Stimulated activated CD8-positive, alpha-beta memory T cell treated with anti-CD3 and anti-CD28 coated beads, Interleukin-15, amount 100 ng/mL, for 1 hour (primary cell): ENCODE measurements at places on chromosomes 5 and 9.

DNA sequence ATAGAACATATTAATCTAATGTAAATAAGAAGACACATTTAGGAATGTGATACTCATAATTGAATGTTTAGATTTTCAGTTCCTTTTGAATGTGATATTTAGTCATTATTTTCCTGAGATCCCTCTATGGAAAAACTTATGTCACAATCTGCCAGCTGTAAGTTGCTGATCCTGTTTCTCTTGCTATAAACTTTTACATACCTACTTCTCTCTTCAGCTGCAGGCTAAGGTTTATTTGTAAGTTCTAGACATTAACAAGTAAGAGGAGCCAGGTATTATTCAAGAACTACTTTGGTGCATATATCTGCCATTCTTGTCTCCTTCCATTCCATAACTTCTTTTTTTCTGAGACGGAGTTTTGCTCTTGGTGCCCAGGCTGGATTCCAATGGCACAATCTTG lies 462.4 kb downstream of the PRR16 start:
- no peak for DNase-seq

GRCh38 chr9:16954040-16954439 lies 83.6 kb upstream of the BNC2 start:
- no peak for DNase-seq

GRCh38 chr5:3356016-3356415 lies 239.6 kb upstream of the IRX1 start:
- no peak for DNase-seq

GRCh38 chr9:17578911-17579793 lies at the start of gene SH3GL2:
Gene SH3GL2 (plus strand): TSS chr9:17579066.
- no peak for DNase-seq

DNA sequence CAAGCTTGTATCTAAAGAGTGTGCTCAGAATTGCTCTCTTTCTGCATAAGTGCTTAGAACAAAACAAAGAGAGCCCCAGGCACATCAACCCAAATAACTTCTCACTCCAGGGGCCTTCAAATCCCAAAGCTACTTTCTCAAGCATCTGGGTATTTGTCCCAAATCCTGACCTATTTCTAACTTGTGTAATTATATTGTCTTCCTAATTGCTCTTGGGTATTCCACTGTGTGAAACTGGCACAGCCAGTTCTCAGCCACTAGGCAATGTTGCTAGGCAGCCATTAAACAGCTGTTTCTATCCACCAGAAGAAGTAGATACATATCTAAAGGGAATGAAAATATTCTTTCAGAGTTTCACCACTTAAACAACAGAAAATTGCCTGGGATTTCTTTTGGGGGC lies 198.8 kb downstream of the PRELID2 start:
- no peak for DNase-seq

DNA sequence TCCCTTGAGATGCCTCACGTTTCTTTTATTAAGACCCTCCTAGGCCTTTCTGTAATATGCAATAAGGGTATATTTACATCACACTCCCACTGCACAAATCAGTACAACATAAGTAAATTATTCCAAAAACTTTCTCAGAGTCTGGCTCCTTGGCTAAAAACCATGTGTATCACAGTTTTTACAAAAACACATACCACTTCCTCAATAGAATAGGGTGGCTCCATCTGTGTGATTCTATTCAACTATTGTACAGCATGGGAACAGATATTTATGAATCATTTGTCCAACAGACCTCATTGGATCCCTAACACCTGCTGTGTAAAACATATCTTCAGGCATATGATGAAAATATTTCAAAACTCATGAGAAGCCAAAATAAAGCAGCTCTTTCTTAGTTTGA lies 502.7 kb downstream of the EFNA5 start:
- no peak for DNase-seq

GRCh38 chr9:14702200-14702720 lies 9.0 kb upstream of the ZDHHC21 start:
- no peak for DNase-seq

GRCh38 chr9:117771136-117771535 lies 66.9 kb downstream of the TLR4 start:
- DNase-seq: no peak

DNA sequence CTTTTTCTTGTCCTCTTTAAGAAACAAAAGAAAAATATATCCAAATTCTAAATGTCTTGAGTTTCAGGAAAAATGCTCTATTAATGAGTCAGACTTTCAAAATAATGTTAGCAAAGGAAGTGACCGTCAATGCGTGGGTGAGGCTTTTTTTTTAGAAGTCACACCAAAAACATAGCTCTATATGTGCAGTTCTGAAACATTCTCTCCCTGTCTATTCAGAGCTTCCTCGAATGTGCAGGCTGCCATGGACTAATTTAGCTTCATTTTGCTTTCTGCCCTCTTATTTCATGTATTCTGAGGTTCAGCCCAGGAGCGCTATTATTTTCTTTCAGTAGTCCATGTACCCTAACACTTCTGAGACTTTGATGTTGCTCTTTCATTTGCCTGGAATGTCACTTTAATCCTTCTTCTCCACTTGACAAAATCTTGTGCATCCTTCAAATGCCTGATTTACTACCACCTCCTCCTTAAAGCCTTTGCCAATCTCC lies 72.5 kb upstream of the RASA1 start:
- DNase-seq: no peak

DNA sequence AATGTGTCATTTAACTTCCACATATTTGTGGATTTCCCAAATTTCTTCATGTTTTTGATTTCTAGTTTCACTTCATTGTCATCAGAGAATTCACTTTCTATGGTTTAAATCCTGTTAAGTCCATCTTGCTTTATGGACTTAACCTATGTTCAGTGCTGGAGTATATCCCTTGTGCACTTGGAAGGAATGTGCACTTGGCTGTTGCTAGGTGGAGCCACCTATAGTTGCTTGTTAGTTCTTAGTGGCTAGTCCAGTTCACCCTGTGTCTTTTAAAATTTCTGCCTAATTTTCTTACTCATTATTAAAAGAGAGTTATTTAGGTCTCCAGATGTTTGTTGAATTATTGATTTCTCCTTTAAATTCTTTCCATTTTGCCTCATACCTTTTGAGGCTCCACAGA lies 1472.5 kb upstream of the CDH6 start:
- DNase-seq: no peak

DNA sequence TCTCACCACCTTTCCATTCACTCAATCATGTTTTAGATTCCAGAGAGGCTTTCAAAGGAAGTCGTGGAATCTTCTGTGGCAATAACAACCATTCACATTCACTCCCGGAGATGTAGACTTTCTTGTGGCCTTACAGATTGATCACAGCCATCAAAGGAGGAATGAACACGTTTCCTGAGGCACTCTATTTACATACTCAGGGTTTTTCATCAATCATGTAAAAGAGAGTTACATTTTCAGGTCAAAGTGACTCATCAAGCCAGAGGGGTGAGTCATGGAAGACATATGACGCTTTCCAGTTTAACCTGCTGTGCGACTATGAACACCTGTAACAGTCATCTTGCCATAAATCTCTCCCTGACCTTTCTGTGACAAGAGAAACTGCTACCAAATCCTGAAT lies 39.3 kb upstream of the RAD23B start:
- DNase-seq: no peak

DNA sequence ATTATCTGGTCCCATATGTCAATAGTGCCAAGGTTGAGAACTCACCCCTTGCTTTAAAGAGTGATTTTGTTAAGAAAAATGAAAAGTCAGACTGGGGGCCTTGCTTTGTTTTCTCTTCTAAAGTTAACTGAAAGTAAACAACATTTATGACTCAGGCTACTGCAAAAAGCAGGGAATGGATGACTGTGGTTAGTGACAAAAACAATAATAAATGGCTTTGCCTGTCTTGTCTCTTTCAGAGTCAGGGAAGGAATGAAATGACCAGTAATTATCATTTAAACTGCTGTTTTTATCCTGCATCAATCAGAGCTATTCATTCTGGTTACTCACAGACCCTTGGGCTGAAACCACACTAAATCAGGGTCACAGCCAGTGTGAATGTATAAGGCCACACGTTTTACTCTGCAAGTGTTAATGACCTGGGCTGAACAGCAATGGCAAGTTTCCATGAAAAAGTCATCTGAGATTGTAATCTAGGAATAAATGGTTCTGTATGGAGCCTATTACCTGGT lies 112.2 kb downstream of the ZNF608 start:
- DNase-seq: no peak

GRCh38 chr5:116370886-116371285 lies 203.7 kb downstream of the SEMA6A start:
- DNase-seq: no peak

DNA sequence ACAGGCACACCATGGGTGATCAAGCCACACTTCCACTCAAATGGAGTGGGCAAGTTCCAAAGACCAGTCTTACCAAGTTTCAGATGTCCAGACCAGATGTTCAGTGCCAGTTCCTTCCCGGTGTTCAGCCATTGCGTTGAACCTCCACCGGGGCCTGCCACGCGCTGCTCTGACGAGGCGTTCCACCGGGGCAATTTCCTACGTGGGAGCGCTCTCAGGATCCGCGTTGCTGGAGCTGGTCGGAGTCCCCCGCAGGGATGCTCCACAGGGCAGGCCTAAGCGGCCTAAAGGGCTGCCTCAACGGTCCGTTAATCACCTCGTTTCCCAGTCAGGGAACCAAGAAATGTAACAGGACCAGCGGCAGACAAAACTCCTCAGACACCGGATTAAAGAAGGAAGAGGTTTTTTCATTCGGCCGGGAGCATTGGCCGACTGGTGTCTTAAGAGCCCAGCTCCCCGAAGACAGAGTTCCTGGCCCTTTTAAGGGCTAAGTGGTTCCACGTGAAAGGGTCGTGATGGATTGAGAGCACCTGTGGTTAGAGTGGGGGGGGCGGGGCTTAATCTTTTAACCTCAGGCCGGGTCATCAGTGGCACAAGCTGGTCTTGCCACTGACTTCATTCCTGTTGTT lies 35.7 kb upstream of the PPP1R26 start:
- no peak for DNase-seq

GRCh38 chr5:78768781-78769380 lies 120.3 kb upstream of the LHFPL2 start:
- DNase-seq: no peak

GRCh38 chr9:101966691-101967090 lies 228.2 kb upstream of the GRIN3A start:
- no peak for DNase-seq
